ENCODE measurements at places on chromosomes 2 and 18.

DNA sequence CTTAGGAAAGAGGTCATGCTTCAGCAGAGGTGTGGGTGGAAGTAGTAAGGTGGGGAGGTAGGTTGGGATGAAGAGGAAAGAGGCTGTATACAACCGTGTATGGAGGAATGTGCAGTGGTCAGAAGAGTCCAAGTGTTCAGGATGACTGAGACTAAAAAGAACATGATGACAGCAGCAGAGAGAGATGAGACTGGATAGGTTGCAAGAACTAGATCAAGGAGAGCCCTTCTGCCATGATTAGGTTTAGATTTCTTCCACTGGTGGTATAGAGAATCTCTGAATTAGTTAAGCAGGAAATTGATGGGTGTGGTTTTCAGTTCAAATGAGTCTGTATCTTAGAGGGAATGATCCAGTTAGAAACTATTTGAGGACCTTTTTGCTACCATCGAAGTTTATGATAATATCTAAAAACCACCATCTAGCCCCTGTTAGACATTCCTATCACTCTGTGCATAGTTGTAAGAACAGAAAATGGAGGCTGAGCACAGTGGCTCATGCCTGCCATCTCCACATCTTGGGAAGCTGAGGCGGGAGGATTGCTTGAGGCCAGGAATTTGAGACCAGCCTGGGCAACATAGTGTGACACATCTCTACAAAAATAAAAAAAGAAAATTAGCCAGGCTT, 221.0 kb downstream of the LTBP1 start:
- DNase-seq, result no peak

DNA sequence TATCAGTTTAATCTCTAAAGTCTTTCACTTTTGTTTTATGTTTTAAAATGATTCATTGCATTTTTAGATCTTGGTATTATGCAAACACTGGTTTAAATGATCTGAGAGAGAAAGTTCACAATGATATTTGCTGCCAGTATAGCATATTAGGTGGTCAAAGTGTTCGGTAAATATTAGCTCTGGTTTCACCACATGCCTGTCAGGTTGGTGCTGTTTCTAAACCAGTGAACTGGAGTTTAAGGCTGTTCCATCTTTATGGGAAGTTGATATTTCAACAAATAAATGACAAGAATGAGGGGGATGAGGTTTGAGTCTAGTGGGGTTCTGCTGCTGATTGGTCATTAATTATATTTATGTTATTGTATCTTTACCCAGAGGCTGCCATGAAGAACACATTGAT, 436.4 kb downstream of the DCDC2C start:
- DNase-seq, result no peak

DNA sequence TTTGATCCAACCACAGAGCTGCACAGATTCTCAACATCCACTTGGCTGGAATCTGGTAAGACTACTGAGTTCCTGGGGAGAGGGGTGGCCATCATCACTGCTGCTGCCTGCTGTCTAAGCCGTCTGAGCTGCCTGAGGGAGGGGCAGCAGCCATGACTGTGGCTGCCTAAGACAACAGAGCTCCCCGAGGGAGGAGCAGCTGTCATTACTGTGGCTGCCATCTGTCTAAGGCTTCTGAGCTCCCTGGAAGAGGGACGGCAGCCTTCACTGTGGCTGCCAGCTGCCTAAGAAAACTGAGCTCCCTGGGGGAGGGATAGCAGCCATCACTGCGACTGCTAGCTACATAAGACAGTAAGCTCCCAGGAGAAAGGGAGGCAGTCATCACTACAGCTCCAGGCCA, 584.4 kb downstream of the NR4A2 start:
- no peak for DNase-seq

DNA sequence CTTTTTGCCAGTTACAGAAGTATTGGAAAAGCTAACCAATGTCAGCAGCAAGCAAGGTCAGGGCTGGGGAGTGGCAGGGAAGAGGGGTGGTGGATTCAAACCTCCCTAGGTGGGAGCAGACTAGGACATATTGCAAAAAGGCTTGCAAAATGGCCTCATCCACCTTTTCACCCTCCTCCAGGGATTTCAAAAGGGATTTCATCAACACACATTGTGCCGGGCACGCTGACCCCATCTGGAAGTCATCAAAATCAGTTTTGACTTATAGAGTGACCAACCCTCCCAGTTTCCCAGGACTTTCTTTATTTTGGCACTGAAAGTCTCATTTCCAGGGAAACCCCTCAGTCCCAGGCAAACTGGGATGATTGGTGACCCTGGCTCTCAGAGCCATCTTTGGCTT, 94.7 kb downstream of the BIN1 start:
- no peak for DNase-seq

DNA sequence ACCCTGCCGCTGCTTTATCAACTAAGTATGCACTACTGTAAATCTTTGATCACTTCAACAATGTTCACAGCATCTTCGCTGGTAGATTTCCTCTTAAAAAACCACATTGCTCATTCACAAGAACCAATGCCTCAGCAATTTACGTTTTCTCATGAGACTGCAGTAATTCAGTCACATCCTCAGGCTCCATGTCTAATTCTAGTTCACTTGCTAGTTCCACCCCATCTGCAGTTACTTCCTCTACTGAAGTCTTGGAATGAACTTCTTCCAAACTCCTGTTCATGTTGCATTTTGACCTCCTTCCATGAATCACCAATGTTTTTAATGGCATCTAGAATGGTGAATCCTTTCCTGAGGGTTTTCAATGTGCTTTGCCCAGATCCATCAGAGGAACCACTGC, 35.8 kb downstream of the PRELID3A start:
- DNase-seq, result no peak

DNA sequence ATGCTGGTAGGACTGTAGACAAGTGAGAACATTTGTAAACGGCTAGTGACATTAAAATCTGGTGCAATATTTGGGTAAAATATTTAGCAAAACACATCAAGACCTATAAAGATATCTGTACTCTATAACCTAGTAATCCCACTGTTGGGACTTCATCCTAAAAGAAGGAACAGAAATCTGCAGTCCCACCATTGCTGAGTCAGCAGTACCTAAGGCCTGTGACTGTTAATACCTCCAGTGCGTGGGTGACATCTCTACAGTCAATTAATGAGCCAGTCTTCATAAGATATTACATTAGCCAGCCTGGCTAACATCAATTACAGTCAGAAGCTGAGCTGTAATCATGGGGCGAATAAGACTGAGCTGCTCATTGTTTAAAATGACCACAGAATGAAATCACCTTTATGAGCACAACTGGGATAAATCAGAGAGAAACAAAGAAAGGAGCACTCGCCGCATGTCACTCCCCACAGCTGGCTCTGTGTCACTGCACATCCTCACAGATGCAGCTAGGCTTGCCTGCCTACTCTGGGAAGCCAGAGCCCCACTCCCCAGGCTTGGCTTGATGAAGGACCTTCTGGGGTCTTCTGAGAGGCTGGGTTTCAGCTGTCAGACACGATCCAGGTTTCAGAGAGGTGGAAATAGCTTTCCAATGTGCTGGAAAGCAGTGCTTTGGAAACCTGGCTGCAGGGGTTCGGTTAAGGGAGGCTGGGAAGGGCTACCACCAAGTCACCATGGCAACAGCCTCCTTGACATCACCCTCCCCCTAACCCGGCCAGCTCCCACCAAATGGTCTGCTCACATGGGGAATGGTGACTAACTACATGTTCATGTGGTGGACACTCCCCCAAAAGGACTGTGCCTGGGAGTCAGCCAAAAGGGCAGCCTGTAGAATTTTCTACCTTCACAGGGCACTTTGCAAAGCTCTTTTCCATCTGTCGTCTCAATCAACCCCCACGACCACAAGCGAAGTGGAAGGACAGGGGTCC, 145.0 kb downstream of the ZBTB7C start:
- DNase-seq, result no peak

DNA sequence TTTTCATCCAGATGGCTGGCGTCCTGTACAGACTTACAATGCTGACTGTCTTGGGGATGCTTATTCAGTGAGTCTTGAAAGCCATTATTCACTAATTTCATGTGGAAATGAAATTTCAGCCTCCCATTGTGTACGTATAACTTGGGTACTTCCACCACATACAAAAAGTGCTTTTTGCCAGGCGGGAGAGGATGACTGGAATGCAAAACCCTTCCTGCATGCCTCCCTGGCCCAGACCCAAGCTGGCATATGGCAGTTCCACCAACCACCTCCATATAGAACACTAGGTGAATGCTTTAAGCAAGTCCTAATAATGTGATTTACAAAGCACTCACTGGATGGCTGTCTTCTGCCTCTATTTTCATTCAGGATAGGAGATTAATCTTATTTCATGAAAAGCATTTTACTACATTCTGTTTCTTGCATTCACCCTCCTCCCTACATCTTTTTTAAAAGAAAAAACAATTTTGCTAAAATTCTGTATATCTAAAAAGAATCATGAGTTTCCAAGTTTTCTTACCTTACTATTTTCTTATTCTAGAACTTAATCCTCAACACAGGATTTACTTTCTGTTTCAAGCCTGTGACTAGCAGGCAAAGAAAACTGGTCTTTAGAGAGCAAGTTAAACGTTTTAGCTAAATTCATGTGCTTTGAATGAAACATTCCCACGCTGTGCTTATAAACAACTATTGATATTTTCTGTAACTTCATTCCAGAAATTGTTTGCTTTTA, 327.6 kb downstream of the NCKAP5 start:
- no peak for DNase-seq

GRCh38 chr18:55858661-55859515, 270.9 kb upstream of the TCF4 start:
- DNase-seq, result no peak

GRCh38 chr18:72555968-72556367, 11.8 kb upstream of the CBLN2 start:
- no peak for DNase-seq

DNA sequence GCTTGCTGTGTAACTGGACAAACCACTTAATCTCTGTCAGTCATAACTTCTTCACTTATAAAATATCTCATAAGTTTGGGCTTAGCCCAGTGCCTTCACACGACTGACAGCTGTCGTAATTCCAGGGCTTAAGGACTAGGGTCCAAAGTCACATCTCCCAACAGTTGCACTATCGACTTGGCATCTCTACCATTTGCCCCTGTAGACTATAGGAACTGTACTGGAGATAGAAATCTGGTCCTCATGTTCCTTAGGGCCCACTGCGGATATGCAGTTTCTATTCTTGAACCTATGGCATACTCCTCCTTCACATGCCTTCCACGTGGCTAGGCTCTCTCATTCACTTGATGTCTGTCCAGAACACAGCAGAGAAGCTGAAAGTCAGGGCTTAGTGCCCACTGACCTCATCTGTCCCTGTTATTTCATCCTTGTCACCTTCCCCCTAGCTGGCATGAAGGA, 2.7 kb downstream of the ABHD1 start:
- DNase-seq, result no peak

DNA sequence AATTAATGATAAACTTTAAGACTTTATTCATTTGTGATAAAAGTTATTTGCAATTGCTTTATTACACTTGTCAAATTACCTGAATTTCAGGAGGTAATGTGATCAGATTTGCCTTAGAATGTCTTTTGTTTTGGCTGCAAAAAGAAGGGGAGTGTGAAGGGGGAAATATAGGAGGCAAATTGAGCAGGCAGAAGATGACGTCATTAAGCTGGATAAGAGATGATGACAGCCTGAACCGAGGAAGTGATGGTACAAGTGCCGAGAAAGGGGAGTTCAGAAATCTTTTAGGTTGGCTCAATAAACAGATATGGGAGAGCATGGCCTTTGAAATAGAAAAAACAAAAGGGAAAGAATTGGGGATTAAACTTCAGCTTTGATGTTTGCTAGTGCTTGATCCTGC, 73.0 kb upstream of the TTN start:
- DNase-seq, result no peak

- DNase-seq, result no peak
Observed at GRCh38 chr18:48925491-48925780, 25.3 kb downstream of the SMAD7 start.

DNA sequence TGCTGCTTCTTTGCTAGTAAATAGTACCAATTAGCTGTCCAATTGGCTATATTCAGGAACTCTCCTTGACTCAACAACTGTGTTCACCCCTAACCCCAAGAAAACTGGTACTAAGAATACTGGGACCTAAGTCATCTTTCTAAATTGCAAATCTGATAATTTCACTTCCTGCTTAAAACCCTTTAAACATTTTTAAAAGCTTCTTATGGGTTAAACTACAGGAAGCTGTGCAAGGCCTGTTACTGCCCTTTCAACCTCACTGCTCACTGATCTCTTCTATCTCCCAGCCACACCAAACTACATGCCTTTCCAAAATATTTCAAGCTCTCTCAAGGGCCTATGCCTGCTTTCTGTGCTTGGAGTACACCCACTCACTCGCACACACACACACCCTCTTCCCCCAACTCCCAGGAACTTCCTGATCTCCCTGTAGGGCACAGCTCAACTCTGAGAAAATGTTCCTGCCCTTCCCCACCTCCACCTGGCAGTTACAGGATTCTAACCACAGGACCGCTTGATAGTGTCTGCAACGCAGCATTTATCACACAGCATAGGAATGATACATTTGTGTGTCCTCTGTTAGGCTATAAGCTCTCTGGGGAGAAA, 6.7 kb downstream of the LMAN1 start:
- DNase-seq, result no peak

DNA sequence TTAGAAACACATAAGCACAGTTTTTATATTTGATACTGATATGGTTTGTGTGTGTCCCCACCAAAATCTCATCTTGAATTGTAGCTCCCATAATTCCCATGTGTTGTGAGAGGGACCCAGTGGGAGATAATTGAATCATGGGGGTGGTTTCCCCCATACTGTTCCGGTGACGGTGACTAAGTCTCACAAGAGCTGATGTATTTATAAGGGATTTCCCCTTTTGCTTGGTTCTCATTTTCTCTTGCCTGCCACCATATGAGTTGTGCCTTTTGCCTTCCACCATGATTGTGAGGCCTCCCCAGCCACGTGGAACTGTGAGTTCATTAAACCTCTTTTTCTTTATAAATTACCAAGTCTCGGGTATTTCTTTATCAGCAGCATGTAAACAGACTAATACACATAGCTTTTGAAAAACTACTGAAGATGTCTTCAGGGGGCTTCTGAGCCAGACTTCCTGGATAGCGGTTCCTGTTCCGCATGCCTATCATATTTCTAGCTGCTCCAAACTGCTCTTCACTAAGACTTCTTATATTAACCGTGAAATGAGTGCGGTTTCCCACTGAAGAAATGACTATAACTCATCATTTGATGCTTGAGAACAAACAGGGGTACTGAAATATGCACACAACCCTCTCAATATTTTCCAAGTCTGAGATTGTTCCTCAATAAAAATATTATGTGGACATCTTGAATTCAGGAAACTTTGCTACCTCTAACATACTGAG, 75.8 kb downstream of the SPHKAP start:
- DNase-seq, result no peak

DNA sequence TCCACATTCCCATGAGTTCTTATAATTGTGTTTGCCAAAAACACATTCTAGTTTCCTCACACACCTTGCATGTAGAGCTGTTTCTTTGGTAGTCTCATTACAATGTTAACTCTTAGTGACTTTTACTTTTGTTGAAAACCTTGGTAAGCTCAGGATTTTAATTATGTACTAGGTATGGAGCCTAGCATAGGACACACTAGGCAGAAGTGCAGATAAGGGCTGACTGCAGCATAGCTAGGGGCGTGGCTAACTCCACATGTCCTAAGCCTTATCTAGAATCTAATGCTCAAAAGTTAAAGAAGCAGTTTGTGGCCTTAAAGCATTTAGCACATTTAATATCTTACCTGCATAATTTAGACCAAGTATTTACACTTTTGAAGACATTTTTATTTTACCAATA, 153.7 kb upstream of the FBXO11 start:
- no peak for DNase-seq

- no peak for DNase-seq
Observed at GRCh38 chr2:27954771-27955383, 64.3 kb downstream of the BABAM2 start.

- DNase-seq, result no peak
Observed at GRCh38 chr18:58354051-58354450, 274.8 kb downstream of the ALPK2 start.

Data from T-helper 9 cell (primary cell).